Stimulated activated CD8-positive, alpha-beta memory T cell treated with anti-CD3 and anti-CD28 coated beads, Interleukin-15, amount 100 ng/mL, for 4 hours (primary cell): ENCODE measurements at places on chromosomes 7 and 10.

GRCh38 chr10:11224321-11224720 lies 206.6 kb downstream of the CELF2 start:
- DNase-seq, result no peak

- no peak for DNase-seq
These were observed 3.4 kb upstream of the TAS2R60 start for GRCh38 chr7:143439866-143440265.

- no peak for DNase-seq
These were observed 54.6 kb upstream of the MKI67 start for GRCh38 chr10:128180843-128181242.

GRCh38 chr7:128108641-128109423 lies 77.6 kb upstream of the LRRC4 start:
- no peak for DNase-seq

GRCh38 chr7:17968791-17969715 lies 28.8 kb upstream of the SNX13 start:
- DNase-seq, result no peak

GRCh38 chr10:70376436-70377378 lies 5.7 kb downstream of the LRRC20 start:
- DNase-seq, result no peak

GRCh38 chr10:74898201-74898976 lies 72.0 kb downstream of the KAT6B start:
- no peak for DNase-seq

DNA sequence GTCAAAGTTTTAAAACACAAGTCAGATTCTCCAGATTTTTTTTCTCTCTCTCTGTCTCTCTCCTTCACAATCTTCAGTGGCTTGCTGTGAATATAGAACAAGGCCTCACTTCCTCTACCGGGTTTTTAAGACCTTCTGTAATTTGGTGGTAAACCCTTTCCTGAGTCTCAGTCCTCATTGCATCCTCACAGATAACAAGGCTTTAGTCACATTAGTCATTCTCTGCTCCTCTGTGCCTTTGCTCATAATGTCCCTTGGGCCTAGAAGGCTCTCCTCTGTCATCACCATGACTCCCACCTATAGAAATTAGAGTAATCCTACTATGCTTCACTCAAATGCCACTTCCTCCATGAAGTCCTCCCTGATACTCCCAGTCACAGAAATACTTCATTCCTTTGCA lies 172.7 kb upstream of the HPS1 start:
- no peak for DNase-seq

- no peak for DNase-seq
These were observed 37.8 kb downstream of the DPCD start for GRCh38 chr10:101625821-101626412.

- DNase-seq, result no peak
These were observed 26.7 kb upstream of the CD36 start for GRCh38 chr7:80611779-80612178.

DNA sequence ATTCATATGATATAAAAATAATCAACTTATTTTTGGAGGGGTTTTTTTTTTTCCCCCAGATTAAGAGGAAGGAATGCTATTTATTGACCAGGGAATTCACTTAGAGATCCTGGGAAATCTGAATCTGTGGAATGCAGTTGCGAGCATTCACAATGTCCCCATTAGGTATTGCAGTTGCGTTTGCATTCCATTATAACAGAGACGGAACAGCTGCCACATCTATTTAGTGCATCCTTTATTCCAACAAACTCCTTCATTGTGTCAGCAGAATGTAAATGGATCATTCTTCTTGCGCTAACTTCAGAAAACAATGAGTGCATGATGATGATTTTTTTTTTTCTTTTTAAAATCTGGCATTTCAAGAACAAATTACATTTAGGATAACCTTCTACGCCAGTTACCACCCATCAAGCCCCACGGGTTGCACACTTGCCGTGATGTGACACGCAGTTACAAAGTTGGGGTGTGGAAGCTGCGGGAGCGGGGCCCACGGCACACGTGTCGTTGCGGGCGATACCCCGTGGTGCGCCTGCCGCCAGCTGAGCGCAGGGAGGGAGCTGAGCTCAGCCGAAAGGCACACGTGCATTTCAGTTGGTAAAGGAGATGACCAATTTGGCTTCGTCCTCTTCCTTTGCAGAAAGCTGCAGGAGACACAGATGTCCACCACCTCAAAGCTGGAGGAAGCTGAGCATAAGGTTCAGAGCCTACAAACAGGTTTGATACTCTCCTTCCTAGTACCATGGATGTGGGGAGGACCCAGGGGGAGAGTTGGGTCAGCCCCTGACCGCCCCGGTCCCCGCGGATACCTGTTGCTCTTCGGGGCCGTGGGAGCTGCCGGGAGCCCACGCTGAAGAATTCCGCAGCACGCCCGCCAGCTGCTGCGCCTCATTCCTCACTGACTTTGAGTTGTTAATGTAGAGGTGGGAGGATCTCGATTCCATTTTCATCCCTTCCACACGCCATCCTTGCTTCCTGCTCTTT lies 175.3 kb upstream of the SH2B2 start:
- no peak for DNase-seq

DNA sequence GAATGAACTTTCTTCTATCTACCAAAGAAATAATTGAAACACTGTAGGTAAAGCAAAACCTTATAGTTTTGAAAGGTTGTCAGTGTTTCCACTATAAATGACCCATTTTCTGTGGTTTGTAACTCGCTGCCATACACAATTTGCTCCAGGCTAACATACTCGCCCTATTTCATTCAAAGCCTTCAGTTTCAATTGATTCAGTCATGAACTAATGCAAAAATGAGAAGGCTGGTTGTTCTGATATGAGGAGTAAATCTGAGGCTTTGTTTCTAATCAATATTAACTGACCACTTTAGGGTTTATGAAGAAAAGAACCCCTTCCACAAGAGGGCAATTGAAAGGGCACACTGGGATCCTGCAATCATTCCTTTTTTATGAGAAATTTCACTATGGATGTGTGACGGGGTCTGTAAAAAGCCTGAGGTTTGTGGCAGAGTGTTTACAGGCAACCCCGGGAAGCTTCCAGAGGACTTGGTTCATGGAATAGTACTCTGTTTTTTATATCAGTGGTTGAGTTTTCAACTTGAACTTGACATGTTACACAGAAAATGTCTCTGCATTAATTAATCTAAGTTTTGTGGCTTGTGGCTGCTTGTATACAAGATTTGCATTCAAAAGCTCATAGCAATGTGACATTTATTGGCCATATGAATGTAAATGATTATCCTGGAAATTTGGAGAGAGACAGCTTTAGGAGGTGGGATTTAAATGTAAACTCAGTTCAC lies 133.2 kb downstream of the NRP1 start:
- DNase-seq, result no peak

GRCh38 chr7:4951903-4952636 lies 6.9 kb downstream of the MMD2 start:
- DNase-seq, result no peak

DNA sequence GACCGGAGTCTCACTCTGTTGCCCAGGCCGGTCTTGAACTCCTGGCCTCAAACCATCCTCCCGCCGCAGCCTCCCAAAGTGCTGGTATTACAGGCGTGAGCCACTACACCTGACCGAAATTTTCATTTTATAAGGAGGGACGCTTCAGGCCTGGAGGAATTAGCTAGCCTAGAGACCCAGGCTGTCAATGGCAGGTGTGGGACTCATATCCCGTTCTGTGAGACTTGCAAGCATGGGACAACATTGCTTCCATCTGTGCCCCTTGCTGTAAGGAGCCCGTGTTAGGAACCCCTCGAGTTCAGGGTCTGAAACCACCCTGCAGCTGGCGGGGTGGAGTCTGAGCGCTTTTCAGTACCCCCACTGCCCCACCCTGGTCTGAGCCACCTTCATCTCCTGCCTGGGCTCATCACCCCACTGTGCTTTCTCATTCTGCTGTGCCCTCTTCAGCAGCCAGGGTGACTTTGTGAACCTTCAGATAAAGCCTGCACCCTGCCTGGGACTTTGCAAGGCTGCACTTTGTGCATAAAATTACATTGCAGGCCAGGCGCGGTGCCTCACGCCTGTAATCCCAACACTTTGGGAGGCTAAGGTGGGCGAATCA lies 1.3 kb upstream of the DAGLB start:
- no peak for DNase-seq

DNA sequence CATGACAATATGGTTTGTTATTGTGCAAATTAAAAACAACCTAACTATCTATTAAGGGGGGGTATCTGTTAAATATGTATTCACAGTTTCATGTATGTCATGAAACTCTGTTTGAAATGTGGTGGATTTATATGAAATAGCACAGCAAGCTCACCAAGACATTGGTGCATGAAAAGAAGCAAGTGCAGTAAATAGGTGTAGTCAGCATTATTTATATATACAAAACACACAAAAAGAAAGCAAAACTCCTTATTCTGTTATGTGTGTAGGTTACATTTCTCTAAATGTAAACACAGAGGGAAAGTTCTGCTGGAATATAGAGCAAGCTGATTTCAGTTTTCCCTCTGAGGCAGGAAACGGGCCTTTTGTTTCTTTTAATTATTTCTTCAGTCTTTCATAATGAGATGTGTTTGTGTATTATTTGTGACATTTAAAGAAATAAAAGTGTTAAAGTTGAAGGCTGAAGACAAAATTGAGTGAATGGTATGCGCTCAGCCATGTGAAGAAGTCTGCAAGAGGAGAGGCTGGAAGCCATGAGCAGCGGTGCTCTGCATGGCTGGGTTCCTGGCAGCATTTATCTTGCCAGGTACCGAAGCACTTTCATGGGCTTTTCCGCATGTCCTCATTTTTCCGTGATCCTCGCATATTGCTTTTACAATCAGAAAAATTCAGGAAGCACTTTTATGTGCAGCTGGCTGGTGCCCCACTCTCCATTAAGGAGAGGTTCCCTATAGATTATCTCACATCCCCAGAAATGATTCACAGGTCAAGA lies 38.5 kb downstream of the GRID1 start:
- no peak for DNase-seq

GRCh38 chr7:115085421-115085820 lies 163.5 kb downstream of the MDFIC start:
- DNase-seq, result no peak

- DNase-seq, result no peak
These were observed 7.6 kb downstream of the IQCE start for GRCh38 chr7:2566348-2566889.

- no peak for DNase-seq
These were observed 130.0 kb downstream of the PLXDC2 start for GRCh38 chr10:19946245-19946644.

- DNase-seq, result no peak
These were observed 237.0 kb downstream of the EXOC4 start for GRCh38 chr7:133489906-133490305.

GRCh38 chr10:124364674-124365073 lies 54.0 kb downstream of the OAT start:
- no peak for DNase-seq

- DNase-seq, result no peak
These were observed 35.0 kb downstream of the KIF11 start for GRCh38 chr10:92627845-92628480.

- no peak for DNase-seq
These were observed 36.7 kb upstream of the GRID1 start for GRCh38 chr10:86403183-86403797.
